ENCODE measurements at places on chromosomes 16 and 17. TPM values are rescaled to one million over a fixed set of nuclear protein-coding genes. Genes with fewer than 3 reads are reported as not detected.
A peak's percentile ranks its signal among the peaks of the same experiment; 100 is the strongest.

The SNAI3 gene
- 0.83 TPM for total RNA-seq

The SPAG5 gene
- 1.7 TPM for total RNA-seq

The MLKL gene
- total RNA-seq, result 6.5 TPM

The TMEM238L gene
- not detected for total RNA-seq

DNA sequence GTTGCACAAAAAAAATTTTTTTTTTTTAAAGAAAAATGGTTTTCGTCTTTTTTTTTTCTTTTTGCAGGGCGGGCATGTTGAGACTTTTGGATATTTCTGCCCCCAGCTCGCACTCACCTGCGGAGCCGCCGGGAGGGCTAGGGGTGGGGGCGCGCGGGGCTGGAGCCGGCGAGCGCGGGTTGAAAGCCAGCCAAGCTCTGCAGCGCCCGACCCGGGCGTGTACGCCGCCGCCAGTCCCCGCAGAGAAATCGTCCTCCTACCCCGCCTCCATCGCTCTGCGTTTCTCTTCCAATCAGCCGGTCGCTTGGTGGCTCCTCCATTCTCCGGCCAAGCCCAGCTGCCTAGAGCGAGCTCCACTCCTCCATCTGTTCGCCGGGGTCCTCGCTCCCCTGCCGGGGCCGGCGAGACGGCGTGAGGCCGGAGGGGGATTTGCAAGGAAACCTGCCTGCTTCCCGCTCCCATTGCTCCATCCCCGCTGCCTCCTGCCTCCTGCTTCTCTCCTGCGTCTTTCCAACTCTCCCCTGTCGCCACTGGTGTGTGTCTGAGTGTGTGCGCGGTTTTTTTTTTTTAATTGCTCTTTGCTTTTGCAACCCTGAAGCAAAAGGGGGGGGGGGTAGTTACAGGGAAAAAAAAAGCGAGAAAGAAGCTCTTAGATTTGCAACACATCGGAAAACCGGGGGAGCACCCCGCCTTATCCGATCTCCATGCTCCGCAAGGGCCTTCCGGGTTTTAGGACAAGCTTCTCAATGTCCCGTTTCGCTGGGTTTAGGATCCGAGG lies 1.8 kb upstream of the UBTF start:
- peak; percentile 95 for DNase-seq

DNA sequence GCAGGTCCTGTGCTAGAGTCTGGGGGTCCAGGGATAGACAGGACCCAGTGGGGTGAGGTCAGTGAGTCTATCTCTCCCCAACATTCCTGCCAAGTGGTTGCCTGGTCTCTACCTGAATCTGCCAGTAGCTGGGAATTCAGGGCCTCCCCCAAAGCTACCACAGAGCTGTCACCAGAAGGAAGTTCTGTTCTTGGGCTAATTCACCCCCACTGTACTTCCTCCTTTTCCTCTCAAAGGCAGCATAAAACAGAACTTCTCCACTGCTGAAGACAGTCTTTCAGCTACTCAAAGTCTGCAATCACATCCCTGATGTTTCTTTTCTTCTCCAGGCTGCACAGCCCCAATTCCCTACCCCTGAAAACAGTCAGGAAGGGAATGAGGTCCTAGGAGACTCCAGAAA lies 8.7 kb downstream of the CAMTA2 start:
- no peak for DNase-seq

DNA sequence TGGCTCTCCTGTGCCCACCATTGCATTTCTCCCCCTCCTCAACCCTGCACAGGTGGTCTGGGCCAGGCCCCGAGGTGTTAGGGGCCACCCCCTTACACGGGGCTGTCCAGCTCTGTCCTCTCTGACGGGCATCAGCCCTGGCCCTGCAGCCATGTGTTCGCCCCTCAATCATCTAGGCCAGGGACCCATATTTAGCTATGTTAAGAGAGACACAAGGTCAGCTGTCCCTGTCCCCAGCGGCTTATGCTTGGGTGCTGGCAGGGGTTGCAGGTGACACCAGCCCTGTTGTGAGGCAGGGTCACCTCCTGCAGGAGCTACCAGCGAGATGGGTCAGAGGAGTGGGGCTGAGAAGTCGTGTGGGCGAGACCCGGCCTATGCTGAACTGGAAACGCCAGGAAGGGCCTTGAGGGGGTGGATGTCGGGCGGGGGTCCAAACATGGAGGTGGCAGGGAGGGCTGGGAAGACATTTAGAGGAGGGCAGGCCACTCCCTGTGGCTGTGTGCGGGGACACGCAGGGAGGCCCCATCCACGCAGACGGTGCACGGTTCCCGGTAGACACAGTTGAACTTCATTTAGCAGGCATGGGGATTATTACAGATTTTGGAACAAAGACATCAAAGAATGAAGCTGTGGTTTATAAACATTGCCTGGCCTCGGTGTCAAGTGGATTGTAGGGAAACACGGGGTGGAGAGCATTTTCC lies 133.2 kb upstream of the CHMP6 start:
- no peak for DNase-seq

DNA sequence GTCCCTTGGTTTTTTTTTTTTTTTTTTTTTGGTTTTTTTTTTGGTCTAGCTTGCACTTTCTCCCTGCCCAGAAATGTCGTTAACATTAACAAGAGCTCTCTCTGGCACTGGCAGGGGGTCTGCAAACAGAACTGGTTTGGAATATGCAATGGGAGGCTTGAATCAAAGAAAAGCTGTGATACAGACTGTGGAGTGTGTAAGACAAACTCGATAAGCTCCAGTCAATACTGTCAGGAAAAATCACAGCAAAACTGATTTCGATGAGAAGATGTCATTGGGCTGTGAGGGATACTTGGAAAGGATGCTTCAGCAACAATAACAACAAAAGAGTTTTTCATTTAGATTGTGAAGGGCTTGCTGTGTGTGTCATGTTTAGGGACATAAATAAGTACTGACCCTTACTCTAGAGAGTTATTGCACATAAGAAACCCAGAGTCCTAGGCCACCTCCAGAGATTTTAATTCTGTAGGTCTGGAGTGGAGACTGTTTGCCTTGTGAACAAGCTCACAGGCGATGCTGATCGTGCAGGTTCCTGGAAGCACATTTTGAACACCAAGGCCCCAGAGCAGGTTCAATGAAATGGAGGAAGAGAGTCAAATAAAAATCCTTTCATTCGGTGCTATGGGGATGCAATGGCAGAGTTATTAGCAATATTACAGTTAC lies 470.7 kb upstream of the RBFOX1 start:
- no peak for DNase-seq

DNA sequence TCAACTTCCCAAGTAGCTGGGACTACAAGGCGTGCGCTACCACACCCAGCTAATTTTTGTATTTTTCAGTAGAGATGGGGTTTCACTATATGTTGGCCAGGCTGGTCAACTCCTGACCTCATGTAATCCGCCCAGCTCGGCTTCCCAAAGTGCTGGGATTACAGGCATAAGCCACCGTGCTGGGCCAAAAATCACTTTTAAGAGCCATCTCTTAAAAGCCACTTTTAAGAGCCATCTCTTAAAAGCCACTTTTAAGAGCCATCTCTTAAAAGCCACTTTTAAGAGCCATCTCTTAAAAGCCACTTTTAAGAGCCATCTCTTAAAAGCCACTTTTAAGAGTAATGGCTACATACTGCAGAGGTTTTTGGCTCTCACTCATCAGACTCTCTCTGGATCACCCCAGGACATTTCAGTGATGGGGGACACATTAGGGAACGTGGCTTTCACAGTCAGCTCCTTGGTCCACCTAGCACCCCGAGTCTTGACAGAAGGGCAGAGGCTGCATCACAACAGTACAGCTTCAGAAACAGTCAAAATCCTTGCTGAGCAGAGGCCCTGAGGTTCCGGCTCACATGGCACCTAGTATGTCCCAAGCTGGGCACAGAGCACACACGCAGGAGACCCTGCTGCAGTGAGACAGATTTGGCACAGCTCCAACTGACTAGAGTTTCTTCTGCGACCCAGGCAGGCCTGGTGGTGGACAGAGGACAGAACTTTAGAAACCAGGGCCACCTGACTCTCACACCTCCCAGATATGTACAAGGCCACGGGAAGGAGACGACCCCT lies 23.6 kb downstream of the RANBP10 start:
- DNase-seq, result no peak

DNA sequence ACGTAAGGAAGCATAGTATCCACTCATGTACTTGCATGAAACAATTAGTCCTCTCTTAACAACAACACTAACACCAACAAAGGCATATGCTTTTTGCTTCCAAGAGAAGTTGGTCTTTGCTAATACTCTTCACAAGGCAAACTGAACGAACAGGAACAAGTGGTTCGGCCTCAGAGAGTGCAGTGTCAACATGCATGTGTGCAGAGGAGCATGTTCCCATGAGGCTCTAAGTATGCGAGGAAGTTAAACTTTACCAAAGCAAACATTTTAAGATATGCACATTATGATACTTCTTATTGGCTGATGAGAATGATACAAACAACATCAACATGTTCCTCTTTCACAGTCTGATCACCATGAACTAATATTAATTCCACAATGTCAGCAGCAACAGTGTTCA lies 285.3 kb upstream of the IRX5 start:
- DNase-seq, result no peak

- no peak for DNase-seq
These were observed 757.0 kb downstream of the CDH11 start for GRCh38 chr16:64364894-64365293.

- no peak for DNase-seq
These were observed 6.2 kb downstream of the MT2A start for GRCh38 chr16:56614549-56614991.

GRCh38 chr16:56211435-56211981 lies 20.2 kb downstream of the GNAO1 start:
- no peak for DNase-seq

DNA sequence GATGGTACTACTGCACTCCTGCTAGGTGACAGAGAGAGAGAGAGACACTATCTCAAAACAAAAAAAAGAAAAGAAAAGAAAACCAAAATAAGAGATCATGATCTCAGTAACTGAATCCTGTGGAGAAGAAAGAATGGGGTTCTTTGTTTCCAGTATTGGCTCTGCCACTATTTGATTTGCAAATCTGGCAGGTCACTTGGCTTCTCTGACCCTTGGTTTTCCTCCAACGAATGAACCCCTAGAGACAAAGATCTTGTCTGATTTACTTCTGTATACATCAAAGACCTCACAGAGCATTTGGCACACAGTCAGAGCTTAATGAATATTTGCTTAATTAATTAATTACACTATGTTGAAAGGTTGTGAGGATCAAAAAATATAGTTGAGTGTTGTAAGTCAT lies 47.9 kb upstream of the NLK start:
- DNase-seq, result no peak

- no peak for DNase-seq
These were observed 20.0 kb downstream of the PLCG2 start for GRCh38 chr16:81799138-81799504.

DNA sequence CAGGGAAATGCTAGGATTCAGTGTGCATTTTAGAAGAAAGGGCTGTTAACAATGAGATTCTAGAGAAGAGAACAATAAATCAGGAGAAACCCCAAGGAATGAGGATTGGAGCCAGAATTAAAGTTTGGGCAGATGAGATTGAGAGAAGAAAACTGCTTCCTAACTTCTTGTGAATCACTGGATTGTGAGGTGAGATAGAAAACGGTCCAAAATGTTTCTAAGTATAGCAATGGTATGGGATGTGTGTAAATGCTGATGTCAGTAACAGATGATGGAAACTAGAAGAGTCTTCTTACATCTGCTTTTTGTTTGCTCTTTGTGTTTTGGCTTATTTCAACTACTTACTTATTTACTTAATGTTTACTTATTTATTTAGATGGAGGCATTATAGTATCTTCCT lies 123.0 kb downstream of the KCNJ2 start:
- no peak for DNase-seq
